ENCODE measurements at places on chromosomes 11 and 22. TPM values are rescaled to one million over a fixed set of nuclear protein-coding genes. Genes with fewer than 3 reads are reported as not detected.

- no peak for DNase-seq
These were observed 118.4 kb upstream of the CTSC start for GRCh38 chr11:88455974-88456373.

DNA sequence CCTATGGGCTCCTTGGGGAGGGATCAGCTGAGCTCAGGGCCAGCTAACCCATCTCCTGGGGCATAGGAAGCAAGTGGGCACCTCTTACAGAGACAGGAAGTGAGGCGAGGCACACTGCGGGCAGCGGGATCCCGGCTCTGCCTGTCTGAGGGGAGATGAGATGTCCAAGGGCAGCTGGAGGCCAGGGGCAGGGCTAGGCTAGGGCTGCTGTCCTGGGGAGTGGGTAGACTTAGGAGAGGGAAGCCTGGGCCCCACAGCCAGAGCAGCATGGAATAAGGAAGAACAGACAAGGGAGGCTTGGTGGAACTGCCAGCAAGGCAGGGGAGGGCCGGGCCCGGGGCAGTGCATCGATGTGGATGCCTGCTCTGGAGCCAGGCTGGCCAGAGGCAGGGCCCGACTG is 76.3 kb downstream of the MORC2 start:
- no peak for DNase-seq

GRCh38 chr11:60840470-60841430 is 1.2 kb upstream of the CCDC86 start:
- DNase-seq, result no peak

GRCh38 chr11:67355794-67356386 is 2.5 kb upstream of the POLD4 start:
- no peak for DNase-seq

Gene MLC1
- 32.6 TPM for total RNA-seq

GRCh38 chr22:38230916-38231315 is 29.1 kb downstream of the MAFF start:
- no peak for DNase-seq

GRCh38 chr11:69000831-69001242 is 12.2 kb downstream of the MRGPRF start:
- no peak for DNase-seq

GRCh38 chr11:31437742-31438435 is 68.2 kb downstream of the DNAJC24 start:
- DNase-seq, result no peak

- DNase-seq, result no peak
These were observed 479.0 kb downstream of the BRD1 start for GRCh38 chr22:49348631-49349030.

Measured in occipital lobe (tissue), 3 donors.